ENCODE measurements at places on chromosomes 2 and 18.

DNA sequence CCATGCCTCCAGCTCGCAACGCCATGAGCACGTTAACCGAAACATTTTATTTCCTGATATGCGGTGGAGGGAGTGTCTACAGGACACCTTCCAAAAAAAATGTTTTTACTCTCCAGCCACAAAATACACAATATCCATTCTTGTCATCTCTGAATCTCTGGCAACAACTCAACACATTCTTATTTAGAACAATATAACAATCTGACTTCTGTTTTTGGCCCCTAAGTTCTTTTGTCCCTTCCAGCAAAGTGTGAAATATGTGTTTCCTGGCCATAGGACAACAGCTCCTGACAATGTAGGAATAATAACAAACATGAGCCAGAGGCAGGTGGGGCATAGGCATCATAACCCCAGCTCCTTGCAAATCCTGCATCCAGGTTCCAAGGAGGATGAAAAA, 163.0 kb downstream of the DDX1 start:
- no peak for DNase-seq

GRCh38 chr18:10454681-10455557, 484 bp downstream of the APCDD1 start:
- no peak for DNase-seq

- DNase-seq = no peak
These were observed 35.4 kb upstream of the DNAH7 start for GRCh38 chr2:196104066-196104465.

GRCh38 chr2:103172821-103173220, 411.0 kb downstream of the TMEM182 start:
- no peak for DNase-seq

- DNase-seq = no peak
These were observed 135.2 kb upstream of the RNF152 start for GRCh38 chr18:62027914-62028520.
